ENCODE measurements at places on chromosomes 6 and 20.

GRCh38 chr6:28215425-28215824 lies 9.7 kb upstream of the ZSCAN9 start:
- no peak for DNase-seq

GRCh38 chr20:25025091-25025861 lies 32.7 kb downstream of the ACSS1 start:
- no peak for DNase-seq

DNA sequence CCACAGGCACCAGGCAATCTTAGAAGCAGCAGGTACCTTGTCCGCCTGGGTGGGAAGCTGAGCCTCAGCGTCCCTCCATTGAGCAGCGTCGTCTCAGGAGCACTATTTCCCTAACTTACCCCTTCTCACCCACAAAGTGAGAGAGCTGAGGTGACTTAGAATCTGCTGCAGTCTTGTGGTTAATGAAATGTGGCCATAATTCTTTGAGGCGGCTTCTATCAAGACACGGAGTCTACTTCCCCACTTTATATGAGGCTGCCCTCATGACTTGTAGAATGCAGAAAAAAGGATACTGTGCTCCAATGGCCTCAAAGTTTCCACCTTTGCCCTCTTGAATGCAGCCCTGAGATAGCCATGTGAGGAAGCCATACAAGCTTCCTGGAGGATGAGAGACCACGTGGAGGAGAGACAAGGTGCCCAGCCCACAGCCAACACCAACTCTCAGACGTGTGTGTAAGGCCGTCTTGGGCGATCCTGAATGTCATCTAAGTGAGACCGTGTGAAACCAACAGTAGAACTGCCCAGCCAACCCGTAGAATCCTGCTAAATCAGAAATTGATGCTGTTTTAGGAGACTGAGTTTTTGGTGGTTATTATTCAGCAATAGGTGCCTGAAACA lies 9.1 kb upstream of the TAGAP start:
- no peak for DNase-seq

DNA sequence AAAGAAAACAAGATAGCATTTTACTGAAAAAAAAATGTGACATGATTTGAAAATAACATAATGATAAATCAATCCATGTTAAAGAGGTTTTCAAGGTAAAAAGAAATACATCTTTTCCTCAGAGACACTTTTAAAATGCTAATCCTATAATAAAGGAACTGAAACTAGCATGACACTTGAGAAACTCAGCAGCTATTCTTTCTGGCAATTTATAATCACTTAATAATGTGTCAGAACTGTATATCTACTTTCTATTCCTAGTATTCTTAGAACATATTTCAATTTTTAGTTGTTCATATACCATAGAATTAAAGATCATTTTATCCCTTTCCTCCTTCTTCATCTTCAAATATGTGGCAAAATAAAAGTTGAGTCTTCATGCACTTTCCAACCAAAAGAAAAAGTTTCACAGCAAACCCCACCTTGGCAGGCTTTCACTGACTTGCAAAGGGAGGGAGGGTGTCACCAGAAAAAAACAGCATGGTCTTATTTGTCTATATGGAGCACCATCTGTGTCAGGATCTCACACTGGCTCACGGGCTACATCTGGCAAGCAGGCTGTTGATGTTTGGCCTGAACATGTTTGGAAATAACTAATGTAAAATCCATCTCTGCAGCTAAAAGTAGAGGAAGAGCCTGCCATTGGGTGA lies 48.5 kb downstream of the FHL5 start:
- no peak for DNase-seq

DNA sequence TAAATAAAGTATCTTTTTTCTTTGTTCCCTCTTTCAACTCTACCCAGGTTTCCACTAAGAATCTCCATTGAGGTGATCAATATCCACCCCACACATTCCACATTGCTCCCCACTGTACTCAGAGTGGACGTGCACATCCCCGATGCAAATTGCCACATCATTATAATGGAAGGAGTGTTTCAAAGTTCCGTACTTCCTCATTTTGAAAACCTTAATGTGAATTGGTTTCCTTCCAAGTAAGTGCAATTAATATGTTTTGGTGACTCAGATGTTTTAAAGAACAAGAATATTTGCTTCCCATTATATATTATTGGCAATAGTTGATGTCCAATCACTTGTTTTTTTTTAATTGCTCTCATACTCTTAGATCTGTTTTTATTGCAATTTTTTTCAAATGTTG lies 463.6 kb downstream of the HACE1 start:
- no peak for DNase-seq

DNA sequence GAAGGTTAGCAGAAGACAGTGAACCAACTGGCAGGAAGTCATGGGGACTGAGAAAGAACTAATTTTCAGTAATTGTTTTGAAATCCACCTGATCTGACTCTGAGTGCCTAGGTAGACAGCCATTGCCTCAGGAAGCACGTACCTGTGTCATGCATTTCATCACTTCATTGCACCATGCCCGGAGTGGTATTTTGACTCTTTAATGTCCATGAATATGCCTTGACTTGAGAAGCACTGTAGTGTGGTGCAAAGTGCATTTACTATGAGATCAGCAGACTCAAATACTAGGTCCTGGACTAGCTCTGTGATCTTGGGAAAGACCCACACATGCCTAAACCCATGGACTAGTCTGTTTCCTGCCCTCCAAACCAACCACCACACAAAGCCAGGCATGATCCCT lies 370.9 kb upstream of the MARCKS start:
- no peak for DNase-seq

DNA sequence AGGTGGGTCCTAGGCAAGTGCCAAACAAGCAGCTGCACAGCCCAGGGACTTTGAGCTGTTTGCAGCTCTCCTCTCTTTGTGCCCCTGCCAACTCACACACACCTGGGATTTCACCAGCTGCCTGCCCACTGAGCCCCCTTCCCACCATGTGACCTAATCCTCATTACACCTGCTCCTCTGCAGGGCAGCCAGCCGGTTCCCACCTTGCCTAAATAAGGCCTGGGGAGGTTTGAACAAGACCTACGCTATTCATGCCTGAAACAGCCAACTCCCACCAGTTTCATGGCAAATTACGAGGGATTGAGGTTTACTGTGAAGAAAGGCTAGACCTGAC lies 92.6 kb upstream of the SOX4 start:
- no peak for DNase-seq

GRCh38 chr6:95690328-95690727 lies 113.0 kb downstream of the MANEA start:
- no peak for DNase-seq

DNA sequence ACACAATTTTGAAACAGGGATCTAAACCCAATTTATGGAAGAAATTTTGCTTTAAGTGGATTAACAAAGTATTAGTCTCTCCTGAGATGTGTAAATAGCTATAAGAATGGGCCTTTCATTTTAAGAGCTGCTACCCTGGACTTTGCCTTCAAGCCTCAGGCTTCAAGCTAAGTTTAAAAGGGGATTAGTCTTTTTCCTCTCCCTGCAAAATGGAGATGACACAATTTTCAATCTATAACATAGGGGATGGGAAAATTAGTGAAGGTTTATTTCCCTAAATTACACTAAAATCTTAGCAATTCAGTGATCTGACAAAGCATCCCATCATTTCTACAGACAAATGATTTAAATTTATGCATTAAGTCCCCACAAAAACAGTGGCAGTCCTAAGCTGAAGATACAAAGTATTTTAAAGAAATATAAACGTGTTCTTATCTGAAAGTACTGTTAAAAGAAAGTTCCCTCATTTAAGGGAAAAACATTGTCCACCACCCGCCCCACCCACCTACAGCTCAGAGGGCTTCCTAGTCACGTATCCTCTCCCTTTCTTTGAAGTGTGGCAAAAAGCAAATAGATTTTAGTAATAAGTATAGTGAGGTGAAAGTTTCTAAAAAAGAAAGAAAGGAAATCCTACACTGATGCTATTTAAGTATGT lies 14.5 kb downstream of the ARHGAP18 start:
- DNase-seq, result no peak

GRCh38 chr20:62896526-62896925 lies 29.8 kb downstream of the DIDO1 start:
- no peak for DNase-seq

- DNase-seq, result peak; percentile 10
These were observed at the start of gene ITPR3 for GRCh38 chr6:33620856-33621710. ITPR3 (plus strand) TSS chr6:33621322; CDS start chr6:33621603, 281 bp downstream.

Data from fibroblast of upper back skin (primary cell).